ENCODE measurements at places on chromosomes 6 and 20.

- DNase-seq = no peak
These were observed 43.2 kb downstream of the KAT14 start for GRCh38 chr20:18180815-18181214.

GRCh38 chr6:39508515-39508914, 186.0 kb upstream of the KCNK16 start:
- peak; percentile 18 for DNase-seq

- no peak for DNase-seq
These were observed 357.3 kb upstream of the JARID2 start for GRCh38 chr6:14888575-14889000.

DNA sequence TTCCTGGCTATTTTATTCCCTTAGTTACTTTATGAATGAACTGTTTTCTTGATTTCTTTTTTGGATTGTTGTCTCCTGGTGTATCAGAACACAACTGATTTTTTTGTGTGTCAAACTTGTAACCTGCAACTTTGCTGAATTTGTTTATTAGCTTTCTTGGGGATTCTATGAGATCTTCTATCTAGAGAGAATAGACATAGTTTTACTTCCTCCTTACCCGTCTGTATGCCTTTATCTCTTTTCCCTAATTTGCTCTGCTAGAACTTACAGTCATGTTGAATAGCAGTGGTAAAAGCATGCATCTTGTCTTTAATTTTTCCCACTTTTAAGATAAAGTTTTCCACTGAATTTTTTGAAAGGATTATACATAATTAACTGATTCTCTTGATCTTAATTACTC, 13.2 kb downstream of the RNF146 start:
- DNase-seq = no peak

GRCh38 chr6:37244430-37245310, 12.9 kb upstream of the TBC1D22B start:
- DNase-seq = no peak

DNA sequence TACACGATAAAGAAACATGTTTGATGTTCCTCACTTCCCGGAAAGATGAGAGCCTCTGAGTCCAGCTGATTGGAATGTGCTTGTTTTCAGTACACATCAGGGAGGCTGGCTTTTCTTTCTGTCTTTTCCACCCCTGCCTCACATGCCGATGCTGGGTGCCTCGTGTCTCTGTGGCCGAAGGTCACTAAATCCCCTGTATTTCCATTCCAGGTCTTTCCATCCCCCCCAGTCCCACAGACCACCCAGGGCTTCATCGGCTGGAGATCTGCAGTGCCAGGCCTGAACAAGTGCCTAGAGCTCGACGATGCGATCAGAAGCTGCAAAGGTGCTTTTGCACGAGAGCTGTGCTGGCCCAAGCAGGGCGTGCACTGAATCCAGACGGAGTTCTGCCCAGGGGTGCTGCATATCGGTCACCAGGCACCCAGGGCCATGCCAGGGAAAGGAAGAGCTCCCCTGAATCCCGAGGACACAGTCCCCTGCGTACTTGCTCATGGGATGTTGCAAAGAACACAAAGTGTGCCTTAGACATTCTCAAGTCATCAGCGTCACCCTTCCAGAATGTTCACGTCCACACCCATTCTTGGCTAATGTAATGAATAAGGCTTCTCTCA, 67.9 kb downstream of the ANKRD60 start:
- no peak for DNase-seq

- no peak for DNase-seq
These were observed 72.0 kb downstream of the BLOC1S5 start for GRCh38 chr6:7992002-7992815.

- DNase-seq = no peak
These were observed 59.7 kb upstream of the SAMD3 start for GRCh38 chr6:130282234-130282995.

GRCh38 chr20:34773726-34774125, 51.7 kb downstream of the NCOA6 start:
- no peak for DNase-seq

DNA sequence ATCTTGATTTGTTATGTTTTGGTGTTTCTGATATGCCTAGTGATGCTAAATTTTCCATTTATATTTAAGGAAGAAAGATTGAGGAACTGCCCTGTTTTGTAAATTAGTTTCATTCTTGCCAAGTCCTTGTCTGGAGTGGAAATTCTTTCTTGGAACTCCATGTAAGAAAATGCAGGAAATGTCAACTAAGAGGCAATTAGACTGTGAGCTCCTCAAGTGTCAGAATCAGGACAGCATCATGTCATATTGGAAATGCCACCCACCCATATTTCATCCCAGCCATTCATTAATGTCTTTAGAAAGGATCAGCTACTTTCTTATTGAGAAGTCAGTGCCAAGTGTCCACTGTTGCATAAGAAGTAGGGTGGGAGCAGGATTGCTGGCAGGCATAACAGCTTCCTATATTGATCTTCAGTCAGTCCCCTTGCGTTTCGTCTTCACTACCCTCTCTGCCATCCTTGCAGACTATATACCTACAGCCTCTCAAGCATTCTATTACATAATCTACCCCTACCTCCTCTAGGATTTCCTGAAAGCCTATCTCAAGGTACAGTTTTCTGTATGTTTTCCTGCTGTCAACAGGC, 42.4 kb downstream of the HAO1 start:
- no peak for DNase-seq

DNA sequence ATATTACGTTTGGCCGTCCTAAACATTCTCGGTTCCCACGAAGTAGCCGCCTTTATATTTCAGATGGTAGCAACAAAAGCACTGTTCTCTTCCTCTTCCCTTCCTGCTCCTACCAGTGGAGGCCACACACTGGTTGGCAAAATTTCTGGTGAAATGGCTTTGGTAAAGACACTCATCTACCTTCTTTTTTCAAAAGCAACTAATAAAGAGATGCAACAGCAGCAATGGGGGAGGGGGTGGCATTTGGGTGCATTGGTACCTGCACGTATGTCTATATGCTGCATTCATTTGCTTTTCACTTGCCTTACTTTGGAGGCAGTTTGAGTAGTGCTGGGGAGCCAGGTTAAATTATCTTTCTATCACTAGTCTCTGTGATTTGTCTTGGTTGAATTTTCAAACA, 6.0 kb downstream of the POU3F2 start:
- no peak for DNase-seq

- DNase-seq = no peak
These were observed 3.4 kb upstream of the KCNG1 start for GRCh38 chr20:51026269-51026668.

DNA sequence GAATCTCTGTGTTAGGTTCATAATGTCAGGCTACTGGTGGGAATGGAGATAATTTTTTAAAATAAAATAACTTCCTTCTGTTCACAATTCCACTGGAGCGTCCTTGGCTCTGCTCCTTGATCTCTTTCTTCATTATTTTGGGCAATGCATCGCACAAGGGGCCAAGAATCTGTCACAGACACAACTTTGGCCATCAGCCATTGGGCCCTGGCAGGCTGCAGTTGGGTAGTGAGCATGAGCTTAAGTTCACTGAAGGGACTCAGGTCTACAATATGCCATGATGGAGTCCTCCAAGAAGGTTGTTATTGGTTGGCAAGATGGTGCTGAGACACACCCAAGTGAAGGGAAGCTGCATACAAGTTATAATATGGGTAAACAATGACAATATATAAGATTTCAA, 40.0 kb downstream of the CYP39A1 start:
- DNase-seq = no peak

DNA sequence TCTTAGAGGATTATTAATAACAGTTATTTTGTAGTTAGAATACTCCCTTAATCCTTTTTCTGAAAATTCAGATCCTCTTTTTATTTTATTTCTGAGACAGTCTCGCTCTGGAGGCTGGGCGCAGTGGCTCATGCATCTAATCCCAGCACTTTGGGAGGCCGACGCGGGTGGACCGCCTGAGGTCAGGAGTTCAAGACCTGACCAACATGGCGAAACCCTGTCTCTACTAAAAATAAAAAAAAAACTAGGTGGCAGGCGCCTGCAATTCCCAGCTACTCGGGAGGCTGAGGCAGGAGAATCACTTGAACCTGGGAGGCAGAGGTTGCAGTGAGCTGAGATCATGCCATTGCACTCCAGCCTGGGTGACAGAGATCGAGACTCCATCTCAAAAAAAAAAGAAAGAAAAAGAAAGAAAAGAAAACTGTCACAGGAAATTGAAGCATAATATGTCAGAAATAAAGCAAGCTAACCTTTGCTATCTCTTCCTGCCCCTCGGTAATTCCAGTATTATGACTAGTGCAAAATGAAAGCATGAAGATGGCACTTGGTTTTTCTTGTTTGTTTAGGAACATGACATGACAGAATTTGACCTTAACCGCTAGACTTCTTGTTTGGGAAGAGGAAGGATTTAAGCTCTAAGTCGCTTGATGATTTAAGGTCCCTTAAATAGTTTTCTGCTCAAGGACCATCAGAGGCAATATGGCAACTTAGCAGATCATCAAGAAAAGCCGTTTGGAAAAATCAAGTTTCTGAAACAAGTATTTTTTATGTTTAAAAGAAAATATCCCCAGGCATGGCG, 1.8 kb upstream of the RBM39 start:
- DNase-seq = no peak

DNA sequence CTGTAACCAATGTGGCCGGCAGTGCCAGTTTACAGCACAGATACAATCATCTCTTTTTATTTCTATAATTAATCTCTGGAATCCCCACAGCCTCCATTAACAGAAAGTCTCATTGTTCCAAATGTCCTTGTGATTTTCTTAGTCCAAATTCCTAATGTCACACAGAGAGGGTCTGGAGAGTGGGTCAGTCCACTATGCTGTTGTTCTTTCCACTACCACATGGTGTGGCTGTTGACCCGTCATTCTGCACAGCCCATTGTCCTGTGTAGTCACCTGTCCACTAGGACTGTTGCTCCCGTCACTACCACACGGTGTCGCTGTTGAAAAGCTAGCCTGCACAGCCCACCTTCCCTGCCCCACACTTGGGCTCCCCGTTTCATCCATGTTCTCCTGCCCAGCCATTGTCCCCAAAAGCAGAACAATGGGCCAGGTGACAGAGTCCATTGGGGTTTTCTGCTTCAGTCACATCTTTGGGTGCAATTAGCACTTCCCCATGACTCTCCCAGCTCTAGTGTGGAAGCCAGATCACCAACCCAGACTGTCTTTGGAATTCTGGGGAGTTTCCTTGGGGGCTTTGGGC, 8.6 kb upstream of the LBP start:
- peak; percentile 44 for DNase-seq

DNA sequence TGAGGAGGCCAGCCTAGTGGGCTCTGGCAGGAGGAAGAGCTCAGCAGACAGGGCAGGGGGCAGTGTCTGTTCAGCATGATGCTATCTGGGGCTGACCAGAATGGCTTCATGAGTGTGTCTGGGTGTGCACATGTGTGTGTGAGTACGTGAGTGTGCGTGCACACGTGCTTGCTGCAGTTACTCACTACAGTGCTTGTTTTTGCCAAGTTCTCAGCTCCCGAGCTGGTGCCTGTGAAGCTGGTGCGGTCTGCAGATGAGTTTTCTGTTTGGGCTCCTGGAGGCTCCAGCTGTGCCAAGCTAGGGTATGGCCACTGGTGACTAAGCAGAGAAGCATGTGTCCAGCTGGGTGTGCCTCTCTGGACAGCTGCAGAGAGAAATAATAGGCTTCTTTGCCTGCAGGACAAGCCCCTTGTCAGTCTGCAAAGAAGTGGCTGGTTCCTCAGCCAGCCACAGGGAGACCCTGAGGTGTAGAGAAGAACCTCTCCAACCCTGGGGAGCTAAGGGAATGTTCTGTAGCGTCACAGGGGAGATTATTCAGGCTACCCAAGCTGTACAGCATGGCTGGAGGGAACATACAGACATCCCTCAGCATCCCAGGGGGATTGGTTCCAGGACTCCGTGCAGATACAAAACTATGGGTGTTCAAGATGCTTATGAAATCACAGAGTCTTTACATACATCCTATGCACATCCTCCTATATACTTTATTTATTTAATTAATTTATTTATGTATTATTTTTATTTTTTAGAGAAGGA, 40.2 kb upstream of the FAM50B start:
- no peak for DNase-seq

DNA sequence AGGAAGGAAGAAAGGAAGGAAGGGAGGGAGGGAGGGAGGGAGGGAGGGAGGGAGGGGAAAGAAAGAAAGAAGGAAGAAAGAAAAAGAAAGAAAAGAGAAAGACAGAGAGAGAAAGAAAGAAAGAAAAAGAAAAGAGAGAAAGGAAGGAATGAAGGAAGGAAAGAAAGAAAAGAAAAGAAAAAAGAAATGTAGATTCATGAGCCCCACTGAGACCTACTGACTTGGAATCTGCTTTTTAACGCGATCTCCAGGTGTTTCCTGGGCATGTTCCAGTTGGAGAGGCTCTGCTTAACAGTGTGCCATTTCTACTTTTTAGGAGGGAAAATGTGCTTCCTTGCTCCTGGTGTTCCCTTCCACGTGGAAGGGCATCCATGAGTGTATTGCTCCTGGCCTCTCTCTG, 16.4 kb downstream of the DEFB132 start:
- no peak for DNase-seq

DNA sequence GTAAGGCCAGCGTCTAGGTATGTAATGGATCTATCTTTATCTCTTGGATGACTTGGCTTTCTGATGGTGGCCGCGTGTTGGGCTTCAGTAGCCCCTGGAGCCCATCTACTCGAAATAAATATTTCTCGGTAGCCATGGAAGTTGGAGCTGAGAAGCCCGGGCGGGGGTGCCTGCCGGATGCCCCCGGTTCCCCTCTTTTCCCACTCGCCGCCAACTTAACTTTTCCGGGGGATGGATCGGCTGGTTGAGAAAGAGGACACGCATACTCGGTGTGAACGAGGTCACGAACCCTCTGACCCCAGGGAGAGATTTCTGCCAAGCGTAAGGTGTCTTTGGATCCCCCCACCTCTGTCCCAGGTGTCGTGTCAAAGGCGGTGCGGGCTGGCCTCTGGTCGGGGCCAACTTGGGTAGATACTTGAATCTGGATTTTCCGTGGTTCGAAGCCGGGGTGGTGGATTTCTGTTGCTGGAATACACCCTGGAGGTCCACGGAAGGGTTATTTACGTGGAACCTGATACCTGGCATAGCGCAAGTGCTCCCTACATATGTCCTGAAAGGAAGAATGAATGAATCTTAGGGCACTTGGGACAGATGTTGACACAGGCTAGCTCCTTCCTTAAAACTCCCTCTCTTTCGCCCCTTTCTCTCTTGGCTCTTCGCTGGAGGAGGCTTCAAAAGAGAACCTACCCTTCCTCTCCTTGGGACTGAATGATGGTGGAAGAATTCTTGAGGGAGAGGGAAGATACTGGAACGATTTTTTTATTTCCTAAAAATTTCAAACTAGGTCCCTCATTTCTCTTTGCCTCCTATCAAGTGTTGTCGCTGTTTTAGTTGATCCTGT, 996 bp downstream of the DOK5 start:
- no peak for DNase-seq

DNA sequence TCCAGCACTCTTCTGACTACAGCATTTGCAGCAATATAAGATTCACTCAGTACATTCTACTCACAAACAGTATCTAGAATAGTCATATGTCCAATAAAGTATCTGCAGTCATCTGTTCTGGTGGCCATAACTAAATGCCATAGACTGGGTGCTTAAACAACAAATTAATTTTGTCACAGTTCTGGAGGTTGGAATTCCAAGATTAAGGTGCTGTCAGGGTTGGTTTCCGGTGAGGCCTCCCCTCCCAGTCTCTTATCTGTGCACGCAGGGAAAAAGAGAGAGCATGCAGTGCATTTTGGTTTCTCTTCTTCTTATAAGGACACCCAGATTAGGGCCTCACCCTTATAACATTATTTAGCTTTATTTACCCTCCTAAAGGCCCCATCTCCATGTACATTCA, 21.3 kb upstream of the NUS1 start:
- no peak for DNase-seq

- DNase-seq = no peak
These were observed 507 bp upstream of the VGLL2 start for GRCh38 chr6:117264692-117265409.

GRCh38 chr20:46814366-46815232, 80.0 kb upstream of the EYA2 start:
- peak; percentile 13 for DNase-seq
